ENCODE measurements at places on chromosomes 1 and 21.

DNA sequence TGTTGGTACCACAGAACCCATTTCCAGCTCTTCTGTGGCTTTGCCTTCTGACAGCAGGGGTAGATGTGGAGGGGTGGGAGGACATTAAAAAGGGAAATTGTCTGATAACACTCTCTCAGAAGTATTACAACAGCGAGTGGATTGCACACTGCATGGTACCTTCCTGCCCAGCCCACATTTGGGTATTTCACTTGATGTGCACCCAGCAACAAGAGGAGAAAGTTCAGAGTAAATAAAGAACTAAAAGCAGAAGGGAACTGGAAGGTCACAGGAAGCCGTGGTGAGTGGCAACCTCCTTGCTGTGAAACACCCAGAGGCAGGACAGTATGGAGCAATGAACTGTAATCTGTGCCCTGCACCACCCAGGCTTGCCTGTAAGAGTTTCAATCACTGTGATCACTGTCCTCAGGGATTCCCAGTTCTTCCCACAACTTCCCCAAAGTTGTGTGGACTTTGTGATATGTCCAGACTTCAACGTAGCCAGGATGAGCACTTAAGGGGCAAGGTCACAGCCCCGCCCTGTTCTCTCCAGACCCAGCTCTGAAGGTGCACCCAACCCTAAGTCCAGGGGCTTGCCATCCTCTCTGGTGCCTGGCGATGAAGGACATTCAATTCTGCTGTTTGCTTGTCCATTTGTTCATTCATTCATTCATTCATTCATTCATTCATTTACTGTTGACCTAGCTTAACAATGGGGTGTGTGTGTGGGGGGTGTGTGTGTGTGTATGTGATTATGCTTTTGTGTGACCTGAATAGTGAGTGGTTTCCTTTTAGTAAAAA is 18.7 kb upstream of the F5 start:
- no peak for DNase-seq

- DNase-seq, result no peak
Observed at GRCh38 chr1:167616521-167616920, 13.5 kb upstream of the RCSD1 start.

GRCh38 chr1:85976516-85977205 is 179.9 kb downstream of the COL24A1 start:
- DNase-seq, result no peak

DNA sequence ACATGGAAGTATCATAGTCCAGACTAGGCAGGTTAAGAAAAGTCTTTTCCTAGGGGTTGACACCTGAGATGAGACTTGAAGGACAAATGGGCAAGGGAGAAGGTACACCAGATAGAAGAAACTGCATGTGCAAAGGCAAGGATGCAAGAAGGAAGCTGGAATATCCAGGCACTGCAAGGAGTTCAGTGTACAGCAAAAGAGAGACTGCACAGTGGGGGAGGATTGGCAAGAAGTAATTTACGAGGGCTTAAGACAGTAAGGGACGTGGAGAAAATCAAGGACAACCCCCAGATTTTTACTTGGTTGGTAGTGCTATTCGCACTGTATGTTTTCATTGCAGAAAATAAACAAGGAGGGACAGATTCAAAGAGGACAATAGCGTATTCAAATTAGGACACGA is 58.5 kb downstream of the DNM3 start:
- no peak for DNase-seq

GRCh38 chr1:3061566-3061965 is 7.4 kb upstream of the PRDM16 start:
- DNase-seq, result no peak

DNA sequence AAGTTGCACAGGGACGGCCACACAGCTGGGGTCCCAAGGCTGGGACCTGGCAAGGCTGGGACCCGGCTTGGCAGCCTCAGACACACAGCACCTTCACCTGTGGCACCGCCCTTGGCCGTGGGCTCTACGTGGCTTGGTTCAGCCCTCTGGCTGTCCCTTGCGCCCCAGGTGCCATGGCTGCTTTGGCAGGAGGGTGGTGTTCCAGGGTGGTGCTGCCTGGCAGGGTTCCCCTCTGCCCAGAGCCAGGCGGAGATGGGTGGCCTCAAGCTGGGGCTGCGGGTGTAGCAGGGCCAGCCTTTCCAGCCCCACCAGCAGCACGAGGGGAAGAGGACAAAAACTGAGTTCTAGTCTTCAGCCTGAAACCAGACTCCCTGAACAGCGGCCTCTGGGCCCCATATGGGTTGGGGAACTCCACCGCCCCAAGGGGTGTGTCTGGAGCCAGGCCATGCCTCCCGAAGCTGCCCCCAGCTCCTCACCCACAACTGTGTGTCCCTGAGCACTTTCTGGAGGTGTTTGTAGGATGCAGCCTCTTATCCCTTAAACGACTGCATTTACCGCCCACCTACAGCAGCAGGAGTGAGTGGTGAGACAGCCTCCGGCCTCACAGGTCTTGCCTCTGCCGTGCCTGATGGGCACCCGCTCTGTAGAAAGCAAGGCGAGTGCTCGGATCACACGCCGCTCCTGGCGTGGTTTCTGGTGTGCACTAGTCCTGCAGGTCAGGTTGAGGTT is 92.3 kb downstream of the PDE9A start:
- DNase-seq, result no peak

GRCh38 chr1:117473063-117473462 is 105.8 kb downstream of the MAN1A2 start:
- no peak for DNase-seq

DNA sequence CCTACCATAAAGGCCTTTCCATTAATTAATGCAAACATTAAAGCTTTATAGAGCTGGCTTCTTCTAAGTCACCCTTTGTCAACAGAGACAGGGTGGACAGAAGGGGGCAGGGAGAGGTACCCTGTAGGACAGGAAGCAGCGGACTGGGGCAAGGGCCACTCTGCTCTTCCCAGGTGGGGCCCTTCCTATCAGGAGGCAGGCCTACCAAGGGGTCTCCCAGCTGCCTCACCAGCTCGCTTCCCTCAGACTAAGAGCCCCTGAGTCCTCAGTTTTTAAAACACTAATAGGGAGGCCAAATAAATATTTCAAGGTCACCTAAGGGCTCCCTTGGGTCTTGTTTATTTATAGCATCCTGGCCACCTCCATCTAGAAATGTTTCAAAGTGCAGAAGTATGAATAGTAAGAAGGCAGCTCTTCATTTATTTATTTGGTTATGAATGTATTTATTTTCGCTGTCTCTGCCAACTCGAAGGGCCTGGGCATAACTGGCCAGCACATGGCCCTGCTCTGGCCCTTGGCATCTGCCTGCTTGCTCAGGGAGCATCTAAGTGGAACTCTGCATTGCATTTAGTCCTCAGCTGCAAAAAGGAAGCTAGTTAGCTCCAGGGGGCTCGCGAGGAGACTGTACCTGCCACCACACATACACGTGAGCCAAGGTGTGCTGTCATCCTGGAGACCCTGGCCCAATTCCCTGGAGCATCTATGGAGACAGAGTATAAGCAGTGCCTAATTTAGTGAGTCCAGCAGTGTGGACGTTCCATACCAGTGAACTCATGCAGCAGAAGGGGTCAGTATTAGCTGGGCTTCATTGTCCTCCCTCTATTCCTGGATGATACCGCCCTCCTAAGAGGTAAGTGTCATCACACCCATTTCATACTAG is 395.1 kb upstream of the VAMP3 start:
- no peak for DNase-seq

GRCh38 chr1:172821609-172822274 is 162.8 kb downstream of the FASLG start:
- no peak for DNase-seq

GRCh38 chr1:77395051-77395450 is 113.2 kb downstream of the AK5 start:
- no peak for DNase-seq

GRCh38 chr1:55214212-55214933 is 791 bp downstream of the USP24 start:
- DNase-seq, result peak; percentile 46

- DNase-seq, result no peak
Observed at GRCh38 chr1:162165528-162165927, 96.0 kb downstream of the NOS1AP start.

- no peak for DNase-seq
Observed at GRCh38 chr1:190436615-190437014, 41.0 kb downstream of the BRINP3 start.

- DNase-seq, result no peak
Observed at GRCh38 chr1:15628003-15628402, 10.7 kb downstream of the DDI2 start.

DNA sequence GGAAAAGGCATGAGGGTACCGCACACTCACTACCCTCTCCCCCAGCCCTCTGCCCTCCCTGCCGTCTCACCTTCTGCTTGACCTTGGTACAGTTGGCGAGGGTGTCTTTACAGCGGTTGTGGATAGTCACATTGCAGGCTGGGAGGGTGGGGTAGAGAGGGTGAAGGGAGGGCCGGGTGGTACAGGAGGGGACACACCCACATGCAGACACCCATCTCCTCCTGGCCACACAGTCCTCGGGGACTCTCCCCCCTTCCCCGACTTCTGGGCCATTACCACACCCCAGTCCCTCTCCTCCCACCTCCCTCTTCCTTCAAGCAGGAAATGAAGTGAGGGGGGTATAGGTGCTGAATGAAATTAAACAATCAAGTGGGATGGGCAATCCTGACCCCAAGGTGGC is 11.6 kb downstream of the ARHGEF2 start:
- no peak for DNase-seq

- DNase-seq, result no peak
Observed at GRCh38 chr1:236895665-236896387, 100.7 kb downstream of the MTR start.

DNA sequence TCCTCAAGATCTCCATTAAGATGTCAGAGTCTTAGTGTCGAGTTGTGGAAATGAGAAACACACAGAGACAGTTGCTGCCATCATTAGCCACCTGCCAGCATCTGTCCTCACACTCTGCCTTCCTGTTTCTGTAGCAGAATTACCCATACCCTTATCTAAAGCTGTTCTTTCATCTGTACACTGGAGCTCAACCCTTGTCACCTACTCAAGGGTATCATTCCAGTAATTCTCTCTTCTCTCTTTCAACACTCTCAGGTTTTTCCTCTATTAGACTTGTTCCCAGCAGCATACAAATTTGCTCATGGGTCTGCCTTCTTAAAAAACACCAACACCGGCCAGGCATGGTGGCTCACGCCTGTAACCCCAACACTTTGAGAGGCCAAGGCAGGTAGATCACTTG is 27.4 kb upstream of the RNF2 start:
- DNase-seq, result no peak

- DNase-seq, result no peak
Observed at GRCh38 chr1:26353210-26353859, 595 bp downstream of the CRYBG2 start.

DNA sequence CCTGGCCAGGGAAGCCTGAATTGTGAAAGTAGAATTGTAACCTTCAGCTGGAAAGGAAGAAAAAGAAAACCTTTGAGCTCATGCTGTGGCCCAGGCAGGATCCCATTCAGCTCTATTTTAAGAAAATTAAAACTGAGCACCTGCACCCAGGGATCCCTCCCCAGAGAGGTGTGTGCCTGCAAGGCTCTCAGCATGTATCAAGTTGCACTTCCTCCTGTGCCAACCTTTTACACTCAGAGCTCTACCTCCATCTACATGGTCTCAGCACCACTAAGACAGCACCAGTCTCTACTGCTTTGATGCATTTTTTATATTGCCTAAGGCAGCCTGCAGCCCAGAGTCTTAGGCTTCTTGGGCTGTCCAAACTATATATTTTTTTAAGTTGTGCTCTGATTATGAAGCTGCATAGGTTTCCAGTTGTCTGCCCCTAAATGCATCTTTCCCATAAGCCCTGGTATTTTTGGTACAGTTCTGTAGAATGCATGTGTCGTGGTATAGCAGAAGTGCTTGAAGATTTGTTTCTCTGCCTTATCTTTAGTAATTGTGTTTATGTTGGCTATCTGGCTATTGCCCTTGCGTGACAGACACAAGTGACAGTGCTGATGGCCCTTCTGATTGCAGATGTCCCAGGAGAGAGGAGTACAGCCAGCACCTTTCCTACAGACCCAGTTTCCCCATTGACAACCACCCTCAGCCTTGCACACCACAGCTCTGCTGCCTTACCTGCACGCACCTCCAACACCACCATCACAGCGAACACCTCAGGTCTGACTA is 63.1 kb downstream of the PTPRC start:
- no peak for DNase-seq

DNA sequence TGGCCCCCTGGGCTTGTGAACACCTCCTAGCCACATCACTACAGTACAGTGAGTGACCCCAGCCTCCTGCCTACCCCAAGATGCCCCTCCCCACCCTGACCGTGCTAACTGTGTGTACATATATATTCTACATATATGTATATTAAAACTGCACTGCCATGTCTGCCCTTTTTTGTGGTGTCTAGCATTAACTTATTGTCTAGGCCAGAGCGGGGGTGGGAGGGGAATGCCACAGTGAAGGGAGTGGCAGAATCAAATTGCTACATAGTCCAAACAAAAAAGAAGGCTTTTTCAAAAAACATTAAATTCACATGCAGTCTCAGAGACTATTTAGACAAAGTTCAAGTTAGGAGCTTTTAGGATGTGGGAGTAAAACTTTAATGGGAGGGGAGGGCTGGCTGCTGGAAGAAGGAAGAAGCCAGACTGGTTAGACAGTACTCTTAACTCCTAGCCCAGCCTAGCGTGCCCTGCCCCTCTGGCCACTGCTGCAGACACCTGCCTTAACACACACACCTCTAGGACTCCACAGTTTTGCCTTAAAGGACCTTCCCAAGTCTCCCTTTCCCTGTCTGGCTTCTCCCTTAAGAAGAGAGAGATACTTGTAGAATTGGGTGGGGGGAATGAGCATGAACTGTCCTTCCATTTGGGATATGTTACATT is 9.4 kb downstream of the PEA15 start:
- no peak for DNase-seq

DNA sequence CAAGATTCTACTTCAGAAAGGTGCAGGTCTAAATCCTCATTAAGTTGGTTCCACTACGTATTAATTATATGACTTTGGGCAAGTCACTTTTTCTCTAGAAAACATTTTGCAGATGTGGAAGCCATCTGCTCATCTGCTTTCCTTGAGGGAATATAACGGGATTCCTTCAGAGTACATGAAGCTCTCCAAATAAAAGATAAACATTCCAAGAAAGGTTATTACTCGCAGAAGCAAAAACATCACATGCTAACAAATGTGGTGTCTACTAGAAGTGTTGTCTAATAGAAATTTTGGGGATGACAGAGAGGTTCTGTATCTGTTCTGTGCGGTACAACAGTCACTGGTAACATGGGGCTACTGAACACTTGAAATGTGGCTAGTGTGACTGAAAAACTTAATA is 60.2 kb downstream of the NIBAN1 start:
- DNase-seq, result no peak

- peak; percentile 64 for DNase-seq
Observed at GRCh38 chr1:180863158-180863775, 49.4 kb upstream of the KIAA1614 start.

DNA sequence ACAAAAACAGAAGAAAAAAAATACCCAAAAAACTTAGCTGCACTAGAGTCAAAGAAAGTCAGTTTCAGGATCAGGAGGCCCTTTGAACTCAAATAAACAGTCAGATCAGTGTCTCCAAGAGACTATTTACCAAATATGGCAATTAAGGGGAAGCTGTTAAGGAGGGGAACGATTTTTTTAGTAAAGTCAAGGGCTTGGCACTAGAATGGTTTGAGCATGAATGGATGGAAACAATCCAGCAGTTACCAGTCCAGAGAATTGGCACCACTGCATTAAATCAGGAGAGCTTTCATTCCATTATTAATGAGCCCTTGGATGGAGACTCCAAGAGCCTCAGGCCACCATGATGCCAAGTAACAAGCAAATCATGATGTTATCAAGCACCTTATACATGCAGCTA is 7.2 kb downstream of the TRAPPC3 start:
- DNase-seq, result no peak

GRCh38 chr1:216904471-216904870 is 181.2 kb upstream of the ESRRG start:
- no peak for DNase-seq

Measured in NCI-H526 treated with DMSO at 0.1 percent for 48 hours (cell line).